ENCODE measurements at places on chromosomes 1 and 21.

- DNase-seq: peak; percentile 8
These were observed 48.0 kb downstream of the TOR3A start for GRCh38 chr1:179129702-179130473.

DNA sequence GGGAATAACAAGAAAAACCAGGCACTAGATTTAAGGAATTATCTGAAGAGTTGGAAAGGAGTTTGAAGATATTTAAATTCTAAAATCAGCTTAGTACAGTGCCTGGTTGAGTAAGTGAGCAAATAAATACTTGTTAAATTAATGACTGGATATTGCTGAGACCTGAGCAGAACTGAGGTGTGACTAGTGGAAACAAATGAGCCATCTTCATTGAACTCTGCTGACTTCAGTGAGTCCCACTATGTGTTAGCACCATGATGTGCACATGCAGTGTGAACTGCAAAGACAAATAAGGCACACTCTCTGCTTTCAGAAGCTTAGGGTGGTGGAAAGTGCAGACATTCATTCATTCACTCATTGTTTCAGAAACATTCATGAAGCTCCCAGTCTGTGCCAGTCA, 48.7 kb downstream of the ELAPOR1 start:
- DNase-seq: no peak

GRCh38 chr1:36156329-36157114, 562 bp downstream of the MAP7D1 start:
- peak; percentile 68 for DNase-seq

- DNase-seq: no peak
These were observed 10.9 kb downstream of the LSS start for GRCh38 chr21:46217511-46218196.

DNA sequence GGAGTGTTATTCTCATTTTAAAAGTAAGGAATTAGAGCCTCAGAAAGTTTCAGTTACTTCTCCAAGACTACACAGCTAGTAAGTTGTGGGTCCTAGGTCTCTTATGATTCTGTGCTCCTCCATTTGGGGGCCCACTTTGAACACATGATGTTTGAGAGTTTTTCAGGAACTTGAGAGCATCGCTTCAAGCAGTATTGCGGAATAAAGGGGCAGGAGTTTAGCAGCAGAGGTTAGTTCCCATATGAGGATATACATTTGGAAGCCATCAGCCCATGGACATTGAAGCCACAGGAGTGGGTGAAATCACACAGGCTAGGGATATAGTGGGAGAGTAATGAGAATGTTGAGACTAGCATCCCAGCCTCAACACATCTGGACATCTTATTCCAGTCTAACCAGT, 143.2 kb downstream of the RASAL2 start:
- DNase-seq: no peak

DNA sequence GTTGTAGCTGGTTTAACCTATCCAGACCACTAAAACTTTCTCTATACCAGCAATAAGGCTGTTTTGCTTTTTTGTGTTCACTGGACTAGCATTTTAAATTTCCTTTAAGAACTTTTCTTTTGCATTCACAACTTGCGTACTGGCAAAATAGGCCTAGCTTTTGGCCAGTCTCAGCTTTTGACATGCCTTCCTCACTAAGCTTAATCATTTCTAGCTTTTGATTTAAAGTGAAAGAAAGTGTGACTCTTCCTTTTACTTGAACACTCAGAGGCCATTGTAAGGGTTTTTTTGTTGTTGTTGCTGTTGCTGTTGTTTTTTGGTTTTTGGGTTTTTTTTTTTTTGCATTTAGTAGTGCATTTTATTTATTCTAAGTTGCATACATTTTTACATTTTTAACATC, 15.2 kb downstream of the RPAP2 start:
- no peak for DNase-seq

- DNase-seq: no peak
These were observed 2.2 kb downstream of the CYB5R1 start for GRCh38 chr1:202964791-202965410.

- DNase-seq: no peak
These were observed 23.2 kb downstream of the ILDR2 start for GRCh38 chr1:166952002-166952746.

DNA sequence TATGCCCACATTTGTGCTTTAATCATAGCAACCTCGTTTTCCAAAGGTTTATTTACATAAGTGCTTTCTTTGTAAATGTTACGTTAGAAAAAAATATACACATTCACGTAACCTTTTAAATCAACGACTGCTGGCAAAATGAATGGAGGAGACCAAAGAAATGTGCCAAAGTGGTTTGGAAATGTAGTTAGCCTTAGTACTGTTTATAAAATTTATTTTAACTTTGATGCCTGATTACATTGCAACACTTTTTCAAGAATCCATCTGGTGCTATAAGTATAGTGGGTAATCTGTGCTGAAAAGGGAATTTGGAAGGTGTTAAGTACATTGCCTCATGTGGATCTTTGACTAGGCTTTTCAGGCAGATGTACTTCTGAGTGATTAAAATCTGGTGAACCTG, 108.9 kb downstream of the IFI44 start:
- no peak for DNase-seq

GRCh38 chr1:37094302-37094701, 60.0 kb upstream of the GRIK3 start:
- DNase-seq: no peak

DNA sequence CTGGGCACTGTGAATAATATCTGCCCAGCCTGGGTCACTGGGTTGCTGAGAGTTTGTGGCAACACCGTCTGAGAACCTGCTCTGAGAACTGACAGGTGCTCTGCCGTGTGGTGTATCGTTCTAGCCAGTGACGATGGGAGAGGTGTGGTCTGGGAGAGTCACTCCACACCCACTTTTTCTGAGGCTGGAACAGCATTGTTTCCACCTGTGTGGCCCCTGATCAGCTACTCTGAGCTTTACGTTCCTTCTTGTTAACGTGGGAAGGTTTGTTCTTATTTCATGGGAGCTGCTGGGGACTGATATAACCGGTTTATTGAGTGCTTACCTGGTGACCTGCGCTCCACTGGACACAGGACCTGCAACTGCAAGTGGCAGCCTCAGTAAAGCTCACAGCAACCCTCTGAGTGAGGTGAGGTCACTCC, 34.8 kb upstream of the TENT5C start:
- no peak for DNase-seq

DNA sequence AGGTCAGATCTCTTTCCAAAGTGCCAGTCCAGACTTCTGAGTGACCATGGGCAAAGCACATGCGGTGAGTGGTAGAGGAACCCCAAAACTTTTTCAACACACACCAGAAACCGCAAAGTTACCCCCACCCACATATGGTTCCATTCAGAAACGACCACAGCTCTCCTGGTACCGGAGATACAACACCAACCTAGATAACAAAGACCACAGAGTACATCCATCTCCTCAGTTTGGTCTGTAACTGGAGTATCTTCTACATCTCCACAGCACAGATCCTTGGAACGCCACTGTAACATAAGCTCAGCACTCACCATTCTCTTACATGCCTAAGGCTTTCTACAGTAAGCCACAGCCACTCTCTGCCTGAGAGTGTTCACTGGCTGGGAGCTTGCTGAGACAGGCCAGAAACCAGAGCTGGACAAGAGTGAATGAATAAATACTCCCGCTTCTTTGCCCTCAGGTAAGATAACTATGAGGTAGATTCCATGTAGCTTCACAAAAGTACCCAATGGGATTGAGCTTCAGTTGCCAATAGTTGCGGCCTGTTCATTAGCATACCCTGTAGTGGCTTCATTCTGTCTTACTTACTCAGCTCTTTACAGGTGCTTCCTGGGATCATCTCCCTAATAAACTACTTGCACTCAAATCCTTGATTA, 81.8 kb downstream of the SMYD3 start:
- DNase-seq: no peak

GRCh38 chr1:40769815-40770214, 13.8 kb upstream of the KCNQ4 start:
- no peak for DNase-seq

- no peak for DNase-seq
These were observed 31.8 kb upstream of the JUN start for GRCh38 chr1:58815686-58816071.

DNA sequence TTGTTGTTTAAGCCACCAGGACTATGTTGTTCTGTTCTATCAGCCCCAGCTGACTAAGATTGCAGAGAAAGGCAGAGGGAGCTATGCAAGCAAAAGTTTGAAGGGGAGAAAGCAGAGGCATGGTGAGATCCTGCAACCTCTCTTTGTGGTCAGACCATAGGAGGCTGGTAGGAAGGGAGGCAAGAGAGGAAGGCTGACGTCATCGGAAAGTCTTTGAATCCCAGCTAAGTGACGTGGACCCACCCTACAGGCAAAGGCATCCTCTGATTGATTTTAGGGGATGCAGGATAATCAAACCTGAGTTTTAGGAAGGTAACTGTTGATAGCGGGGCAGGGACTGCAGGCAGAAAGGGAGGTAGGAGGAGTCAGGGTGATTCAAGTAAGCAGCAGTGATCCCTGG, 23.3 kb upstream of the TNNI1 start:
- no peak for DNase-seq

- DNase-seq: no peak
These were observed 85.1 kb downstream of the CLDN17 start for GRCh38 chr21:30081506-30081905.

DNA sequence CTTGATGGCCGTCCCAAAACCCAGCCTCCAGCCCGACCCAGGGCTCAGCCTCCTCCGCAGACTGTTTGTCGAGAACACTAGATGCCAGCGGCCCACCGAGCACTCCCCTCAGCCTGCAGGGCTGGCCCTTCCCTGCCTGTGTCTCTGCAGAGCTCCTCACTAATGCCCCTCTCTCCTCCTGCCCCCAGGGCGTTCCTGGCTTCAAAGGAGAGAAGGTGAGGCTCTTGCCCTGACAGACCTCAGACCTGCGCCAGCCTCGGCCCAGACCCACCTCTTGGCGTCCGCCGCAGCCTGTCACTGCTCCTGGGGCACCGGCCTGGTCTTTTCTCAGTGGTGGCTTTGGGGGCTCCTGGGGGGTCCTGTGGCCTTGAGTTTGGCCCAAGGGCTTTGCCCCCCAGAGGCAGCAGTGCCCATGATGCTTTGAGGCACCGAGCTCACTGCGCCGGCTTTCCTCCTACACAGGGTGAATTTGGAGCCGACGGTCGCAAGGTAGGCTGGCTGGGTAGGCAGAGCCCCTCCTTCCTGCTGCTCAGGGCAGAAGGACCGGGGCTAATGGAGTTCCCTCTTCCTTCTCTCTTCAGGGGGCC, 18.4 kb downstream of the COL6A2 start:
- DNase-seq: no peak

GRCh38 chr1:158998037-158998780, 11.5 kb upstream of the IFI16 start:
- DNase-seq: no peak

DNA sequence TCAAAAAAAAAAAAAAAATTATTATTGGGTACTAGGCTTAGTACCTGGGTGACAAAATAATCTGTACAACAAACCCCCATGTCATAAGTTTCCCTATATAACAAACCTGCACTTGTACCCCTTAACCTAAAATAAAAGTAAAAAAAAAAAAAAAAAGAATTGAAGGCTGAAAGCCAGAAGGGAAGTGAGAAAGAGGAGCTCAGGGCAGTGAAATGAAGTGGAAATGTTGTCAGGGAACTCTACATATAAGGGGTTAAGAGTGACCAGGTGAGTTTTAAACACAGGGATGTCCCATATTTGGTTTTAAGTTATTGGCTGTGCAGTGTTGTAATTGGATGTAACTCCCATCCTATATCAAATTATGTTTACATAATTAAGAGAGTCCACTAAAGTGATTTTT, 85.7 kb upstream of the ABCD3 start:
- no peak for DNase-seq

GRCh38 chr1:185886046-185886445, 151.9 kb downstream of the HMCN1 start:
- no peak for DNase-seq

DNA sequence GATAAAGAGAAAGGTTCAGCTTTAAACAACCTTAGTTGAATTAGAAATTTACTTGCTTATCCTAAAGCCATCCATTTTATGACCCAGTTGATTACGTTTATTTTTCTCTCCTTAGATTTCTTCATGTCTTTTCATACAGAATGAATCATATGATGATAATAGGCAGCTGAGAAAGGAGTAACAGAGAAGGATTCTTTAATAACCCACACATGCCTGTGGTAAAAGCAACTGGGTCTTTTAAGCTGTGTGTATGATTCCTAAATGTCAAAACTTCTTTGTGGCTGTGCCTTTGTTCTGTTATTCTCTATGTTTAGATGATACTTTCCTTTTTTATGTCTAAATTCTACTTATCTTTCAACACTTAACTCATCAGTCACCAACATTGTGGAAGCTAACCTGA, 626.5 kb downstream of the NCAM2 start:
- DNase-seq: no peak

- no peak for DNase-seq
These were observed 8.2 kb upstream of the RGSL1 start for GRCh38 chr1:182441719-182442118.

GRCh38 chr21:32083197-32083596, 195.7 kb downstream of the MIS18A start:
- no peak for DNase-seq

- no peak for DNase-seq
These were observed 48.0 kb upstream of the RXRG start for GRCh38 chr1:165492845-165493373.

- DNase-seq: no peak
These were observed 28.3 kb downstream of the CD160 start for GRCh38 chr1:145747398-145748247.

DNA sequence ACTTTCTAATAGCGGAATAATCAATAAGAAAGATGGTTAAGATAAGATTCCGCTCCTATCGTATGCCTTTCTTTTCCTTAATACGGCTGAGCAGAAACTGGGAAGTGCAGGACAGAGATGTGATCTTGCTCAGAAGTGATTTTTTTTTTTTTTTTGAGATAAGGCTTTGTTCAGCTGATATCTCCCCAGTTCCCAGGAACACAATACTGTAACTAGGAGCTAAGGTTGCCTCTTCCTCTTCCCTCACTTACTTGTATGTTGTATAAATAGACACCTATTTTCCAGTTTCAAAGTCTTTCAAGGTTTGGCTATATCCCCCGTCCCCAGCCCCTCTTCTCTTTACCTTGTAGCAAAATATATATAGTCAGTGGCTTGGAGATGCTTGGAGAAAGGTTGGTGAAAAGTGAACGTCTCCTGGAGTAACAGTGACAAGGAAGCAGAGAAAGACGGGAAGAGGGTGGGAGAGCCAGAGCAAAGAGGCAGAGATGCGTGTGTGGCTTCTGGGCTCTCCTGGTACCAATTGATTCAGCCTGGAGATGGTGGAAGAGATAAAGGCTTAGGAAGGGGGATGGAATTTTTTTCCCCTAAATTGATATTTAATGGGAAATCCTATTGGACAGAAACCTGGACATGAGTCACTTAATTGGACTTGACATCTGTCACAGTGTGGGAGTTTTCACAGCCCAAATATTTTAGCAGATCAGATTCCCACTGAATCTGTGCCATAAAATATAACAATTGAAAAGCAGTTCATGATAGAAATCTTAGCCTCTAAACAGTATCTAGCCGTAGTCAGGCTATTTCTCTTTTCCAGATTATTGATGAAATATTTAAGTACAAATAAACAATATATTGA, at the start of gene NHLH2:
TSS of gene NHLH2 (minus strand) at position 522 of the 856 bp plus-strand sequence. CDS start 2,754 bp downstream, outside the sequence.
- no peak for DNase-seq

DNA sequence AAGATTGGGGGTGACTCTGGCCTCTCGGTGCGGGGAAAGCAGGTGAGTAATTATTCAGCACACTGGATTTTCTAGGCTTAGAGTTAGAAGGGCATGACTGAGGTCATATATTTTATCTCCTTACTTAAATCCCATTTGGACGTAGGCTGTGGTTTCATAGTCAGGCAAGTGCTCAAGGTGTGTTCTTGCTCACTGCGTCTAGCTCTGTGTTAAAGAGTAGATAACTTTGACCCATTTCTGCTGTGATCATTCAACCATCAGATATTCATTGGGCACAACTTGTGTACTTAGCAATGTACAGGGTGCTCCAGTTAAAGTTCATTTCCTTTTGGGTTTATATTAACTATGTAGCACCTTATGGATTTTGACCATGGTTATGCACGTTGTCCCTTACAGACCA, 14.6 kb downstream of the PFKFB2 start:
- DNase-seq: no peak

Measured in activated naive CD8-positive, alpha-beta T cell treated with anti-CD3 and anti-CD28 coated beads for 36 hours (primary cell).